Hematopoietic multipotent progenitor cell treated with erythropoietin and hydrocortisone succinate and interleukin-3 and kit ligand, for 8 days (in vitro differentiated cells): ENCODE measurements at places on chromosomes 7 and 10.

DNA sequence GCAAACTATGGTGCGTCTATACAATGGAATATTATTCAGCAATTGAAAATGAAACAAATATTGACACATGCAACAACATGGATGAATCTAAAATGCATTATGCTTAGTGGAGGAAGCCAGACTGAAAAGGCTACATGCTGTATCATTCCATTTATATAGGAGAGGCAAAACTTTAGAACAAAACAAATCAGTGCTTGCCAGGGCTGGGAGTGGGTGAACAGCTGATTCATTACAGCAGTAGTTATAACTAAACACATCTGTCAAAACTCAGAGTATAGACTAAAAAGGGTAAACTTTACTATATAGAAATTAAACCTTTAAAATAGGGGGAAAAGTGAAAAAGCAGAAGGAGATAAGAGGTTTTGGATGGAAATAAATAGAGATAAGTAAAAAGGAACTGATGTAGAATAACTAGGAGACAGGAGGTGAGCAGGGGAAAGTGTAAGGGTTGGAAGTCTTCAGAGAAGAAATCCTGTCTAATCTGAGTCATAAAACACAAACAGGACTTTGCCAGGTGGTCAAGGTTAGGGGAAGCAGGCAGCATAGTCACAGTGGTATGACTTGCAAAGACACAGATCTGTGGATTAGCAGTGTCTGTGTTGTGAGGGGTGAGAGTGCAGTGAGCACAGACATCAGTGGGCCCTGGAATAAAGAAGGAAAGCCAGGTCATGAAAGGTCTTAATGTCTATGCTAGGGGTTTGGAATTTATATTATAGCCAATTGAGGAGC is 349.8 kb downstream of the PHTF2 start:
- DNase-seq: no peak

GRCh38 chr10:43801140-43801539 is 152.5 kb upstream of the ZNF32 start:
- DNase-seq: no peak

DNA sequence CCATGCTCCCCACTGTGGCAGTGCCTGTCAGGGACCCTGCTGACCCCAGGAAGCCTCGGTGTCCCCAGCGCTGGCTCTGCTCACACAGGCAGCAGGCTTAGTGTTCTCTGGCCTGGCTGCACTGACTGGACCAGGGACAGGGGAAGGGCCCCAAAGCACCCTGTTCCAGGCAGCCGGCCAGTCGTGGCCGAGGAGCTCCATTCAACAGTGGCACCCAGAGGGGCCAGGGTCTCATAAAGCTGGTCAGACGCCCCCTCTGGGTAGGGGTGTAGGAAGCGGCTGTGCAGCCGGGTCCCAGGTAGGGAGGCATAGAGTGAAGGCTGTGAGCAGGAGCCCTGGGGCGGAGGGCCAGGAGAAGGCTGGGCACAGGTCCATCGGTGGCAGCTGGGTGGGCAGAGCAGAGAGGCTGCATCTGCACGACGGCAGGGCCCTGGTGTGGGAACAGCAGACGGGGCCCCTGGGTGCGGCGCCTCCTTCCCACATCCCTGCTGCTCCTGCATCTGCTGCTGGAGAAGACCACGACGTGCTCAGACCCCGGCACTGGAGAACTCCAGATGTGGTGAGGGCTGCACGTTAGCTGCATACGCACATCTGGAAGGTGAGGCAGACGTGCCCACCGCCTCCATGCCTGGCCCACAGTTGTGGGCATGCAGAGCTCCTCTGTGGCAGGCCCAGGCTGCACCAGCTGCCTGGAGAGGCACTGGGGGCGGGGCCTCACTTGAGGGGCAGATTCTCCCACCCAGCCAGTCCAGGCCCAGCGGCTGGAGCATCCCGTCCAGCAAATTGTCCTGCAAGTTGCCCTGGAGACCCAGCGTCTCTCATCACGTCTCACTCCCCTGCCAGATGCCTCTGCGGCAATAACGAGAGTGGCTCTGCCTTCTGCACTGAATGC is 25.1 kb downstream of the MNX1 start:
- no peak for DNase-seq

DNA sequence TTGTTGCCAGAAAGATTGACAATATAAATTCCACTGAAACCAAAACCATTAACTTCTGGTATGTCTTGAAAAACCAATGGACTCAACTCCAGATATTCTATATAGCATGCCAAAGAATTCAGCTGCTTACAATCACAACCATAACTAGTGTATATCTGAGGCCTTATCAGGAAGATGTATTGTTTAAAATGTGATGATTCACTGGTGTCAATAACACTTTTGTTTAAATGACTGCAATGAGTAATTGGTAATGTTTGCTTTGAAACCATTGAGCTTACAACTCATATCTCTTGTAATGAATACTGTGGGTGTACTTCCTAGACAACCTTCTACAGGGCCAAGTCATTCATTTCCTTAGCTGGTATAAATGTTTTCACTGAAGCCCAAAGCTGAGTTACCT is 727.9 kb upstream of the KCND2 start:
- no peak for DNase-seq

DNA sequence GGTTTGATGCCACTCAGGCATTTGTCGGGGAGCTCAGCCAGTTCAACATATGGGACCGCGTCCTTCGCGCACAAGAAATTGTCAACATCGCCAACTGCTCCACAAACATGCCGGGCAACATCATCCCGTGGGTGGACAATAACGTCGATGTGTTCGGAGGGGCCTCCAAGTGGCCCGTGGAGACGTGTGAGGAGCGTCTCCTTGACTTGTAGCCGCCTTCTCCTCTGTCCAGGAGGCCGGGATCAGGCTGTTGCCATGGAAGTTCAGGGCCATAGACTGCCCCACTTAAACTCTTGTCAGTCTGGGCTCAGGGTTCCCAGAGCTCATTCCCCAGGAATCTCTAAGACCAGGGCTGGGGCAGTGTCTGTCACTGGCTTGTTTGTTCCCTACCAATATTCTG is 11.3 kb downstream of the NPTX2 start:
- no peak for DNase-seq

- DNase-seq: no peak
Observed at GRCh38 chr10:124172181-124172916, 79.0 kb upstream of the CHST15 start.

DNA sequence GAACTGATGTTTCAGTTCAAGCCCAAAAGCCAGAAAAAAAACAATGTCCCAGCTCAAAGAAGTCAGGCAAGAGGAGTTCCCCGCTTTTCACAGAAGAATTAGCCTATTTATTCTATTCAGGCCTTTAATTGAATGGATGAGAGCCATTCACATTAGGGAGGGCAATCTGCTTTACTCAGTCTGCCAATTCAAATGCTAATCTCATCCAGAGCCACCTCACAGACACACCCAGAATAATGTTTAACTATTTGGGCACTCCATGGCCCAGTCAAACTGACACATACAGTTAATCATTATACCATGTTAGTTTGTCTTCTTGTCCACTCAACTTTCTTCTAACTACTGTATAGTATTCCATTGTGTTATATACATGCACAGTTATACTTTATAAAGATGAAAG is 2.6 kb upstream of the NPSR1 start:
- DNase-seq: no peak

DNA sequence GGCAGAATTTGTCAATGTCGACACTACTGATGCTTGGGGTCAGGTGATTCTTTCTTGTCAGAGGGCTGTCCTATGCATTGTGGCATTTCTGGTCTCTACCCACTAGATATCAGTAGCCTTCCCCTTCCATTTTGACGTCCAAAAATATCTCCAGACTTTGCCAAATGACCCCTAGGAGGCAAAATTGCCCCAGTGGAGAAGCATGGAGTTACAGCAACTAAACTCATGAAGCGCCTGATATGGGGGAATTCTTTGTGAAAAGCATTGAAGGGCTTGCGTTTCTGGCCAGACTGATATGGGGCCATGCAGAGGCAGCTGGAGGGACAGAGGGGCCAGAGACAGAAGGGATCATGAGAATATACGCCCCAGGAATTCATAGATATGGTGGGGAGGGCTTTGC is 43.6 kb downstream of the ADRB1 start:
- peak; percentile 15 for DNase-seq

- no peak for DNase-seq
Observed at GRCh38 chr10:47158116-47159071, 141.6 kb upstream of the GDF10 start.

DNA sequence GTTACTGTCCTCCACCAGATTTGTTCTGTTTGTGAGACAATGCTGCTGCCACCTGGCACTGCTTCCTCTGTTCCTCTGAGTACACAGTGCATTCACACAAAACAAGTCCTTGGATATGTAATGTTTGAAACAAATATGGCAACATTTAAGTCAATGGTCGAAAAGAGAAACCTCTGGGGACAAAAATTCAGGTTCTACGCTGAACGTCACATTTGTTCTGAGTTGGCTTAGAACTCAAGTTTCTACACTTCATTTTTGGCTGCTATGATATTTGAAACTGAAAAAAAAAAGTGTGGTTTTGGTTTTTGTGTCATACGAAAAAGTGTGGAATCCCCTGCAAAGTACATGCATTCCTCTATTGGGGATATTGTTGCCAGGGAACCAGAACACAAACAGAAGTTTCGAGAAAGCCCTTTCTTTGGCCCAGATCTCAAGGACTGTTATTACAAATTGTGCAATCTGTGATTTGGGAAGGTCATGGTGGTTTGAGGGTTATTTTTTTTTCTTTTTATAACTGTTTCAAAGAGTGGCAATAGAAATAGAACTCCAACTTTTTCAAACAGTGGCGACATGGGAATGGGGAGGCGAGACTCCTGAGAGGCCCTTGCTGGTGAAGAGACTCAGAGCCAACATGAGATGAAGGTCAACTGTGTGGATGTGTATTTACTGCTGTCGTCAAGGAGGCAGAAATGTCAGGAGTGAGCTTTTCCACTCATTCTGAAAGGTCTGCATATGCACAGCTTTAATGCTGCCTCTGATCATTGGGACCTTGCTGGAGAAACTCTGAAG is 127.5 kb downstream of the CUBN start:
- no peak for DNase-seq

- DNase-seq: no peak
Observed at GRCh38 chr10:95482501-95483233, 78.5 kb downstream of the SORBS1 start.

DNA sequence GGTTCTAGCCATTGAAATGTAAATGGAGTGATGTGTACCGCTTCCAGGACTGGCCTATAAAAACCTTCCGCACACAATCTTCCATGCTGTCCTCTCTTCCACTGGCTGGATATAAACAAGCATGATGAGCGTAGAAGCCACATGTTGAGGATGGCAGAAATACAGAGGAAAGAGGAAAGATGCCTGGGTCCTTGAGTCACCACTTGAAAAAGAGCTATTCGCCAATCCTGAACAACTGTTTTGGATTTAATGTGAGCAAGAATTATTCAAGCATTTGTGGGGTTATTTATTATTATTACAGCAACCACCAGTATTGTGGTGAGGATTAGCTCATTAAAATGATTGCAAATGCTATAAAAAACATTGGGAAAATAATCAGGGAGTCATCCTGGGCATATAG is 45.8 kb upstream of the PLXNA4 start:
- no peak for DNase-seq

DNA sequence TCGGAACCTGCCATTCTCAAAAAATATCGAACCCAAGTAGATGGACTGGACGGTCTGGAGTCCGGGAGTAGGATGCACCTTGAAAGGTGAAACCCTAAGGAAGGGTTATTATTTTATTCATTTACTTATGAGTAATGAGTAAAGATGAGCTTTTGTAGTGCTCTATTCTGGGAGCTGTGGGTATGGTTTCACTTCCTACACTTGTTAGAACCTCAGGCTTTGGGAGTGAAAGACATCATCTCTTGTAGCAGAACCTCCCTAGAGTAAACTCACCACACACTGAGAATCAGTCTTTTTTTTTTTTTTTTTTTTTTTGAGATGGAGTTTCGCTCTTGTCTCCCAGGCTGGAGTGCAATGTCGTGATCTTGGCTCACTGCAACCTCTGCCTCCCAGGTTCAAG is 389.4 kb upstream of the AUTS2 start:
- no peak for DNase-seq

DNA sequence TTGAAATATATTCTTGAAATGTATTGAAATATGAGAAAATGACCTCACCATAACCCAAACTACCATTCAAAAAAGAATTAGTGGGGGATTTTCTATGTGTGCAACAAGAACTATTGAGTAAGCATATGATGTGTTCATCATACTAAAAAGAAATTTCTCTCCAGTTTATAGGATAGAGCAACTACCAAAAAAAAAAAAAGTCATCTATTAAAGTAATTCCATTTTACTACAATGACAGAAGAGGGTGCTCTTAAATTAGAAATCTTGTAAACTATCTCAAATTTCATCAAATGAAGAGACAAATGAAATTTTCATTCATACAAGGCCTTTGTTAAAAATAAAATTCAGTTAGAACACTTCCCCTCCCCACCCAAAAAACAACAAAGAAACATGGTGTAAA is 195.4 kb upstream of the PLXDC2 start:
- no peak for DNase-seq

GRCh38 chr7:26646336-26647048 is 217.9 kb downstream of the SKAP2 start:
- no peak for DNase-seq

DNA sequence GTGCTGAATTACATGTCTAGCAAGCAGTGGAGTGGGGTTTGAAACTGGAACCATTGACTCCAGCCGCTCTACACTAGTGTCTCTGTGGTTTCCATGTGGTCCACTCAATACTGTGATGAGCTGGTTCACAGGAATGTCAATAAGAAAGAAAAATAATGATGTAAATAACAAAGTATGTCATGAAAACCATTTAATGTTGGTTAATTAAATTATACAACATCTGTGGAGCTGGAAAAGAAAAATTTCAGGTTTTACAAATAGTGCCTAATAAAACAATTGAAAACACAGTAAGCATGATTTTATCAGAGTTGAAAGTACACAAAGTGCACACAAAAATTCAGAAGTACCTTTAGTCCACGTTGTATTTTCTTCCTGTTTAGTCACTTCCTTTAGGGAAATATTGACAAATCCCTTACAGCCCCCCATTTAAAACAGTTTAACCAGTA is 28.7 kb upstream of the NAMPT start:
- DNase-seq: no peak

GRCh38 chr10:48241332-48241731 is 33.2 kb downstream of the FRMPD2 start:
- no peak for DNase-seq

- DNase-seq: no peak
Observed at GRCh38 chr10:603745-604144, 85.7 kb downstream of the DIP2C start.

DNA sequence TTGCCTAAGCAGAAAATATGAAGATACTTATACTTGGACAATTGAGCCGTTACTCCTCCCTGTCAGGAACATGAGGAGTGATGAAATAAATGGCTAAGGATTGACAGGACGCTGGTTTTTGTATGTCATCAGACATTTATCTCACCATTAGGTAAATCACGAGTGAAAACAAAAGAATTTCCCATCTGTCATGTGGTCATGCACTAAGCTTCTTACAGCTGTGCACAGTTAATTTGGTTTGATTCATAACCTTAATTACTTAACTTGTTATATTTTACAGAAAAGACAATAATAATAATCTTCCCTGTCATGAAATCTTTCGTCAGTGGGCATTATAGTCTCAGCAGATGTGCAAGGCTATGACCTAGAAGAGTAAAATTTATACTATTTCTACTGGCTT is 266.5 kb downstream of the HGF start:
- DNase-seq: no peak

GRCh38 chr7:148747274-148747673 is 48.6 kb downstream of the CUL1 start:
- DNase-seq: no peak
